ENCODE measurements at places on chromosomes 6 and 20.
A peak's percentile ranks its signal among the peaks of the same experiment; 100 is the strongest.

DNA sequence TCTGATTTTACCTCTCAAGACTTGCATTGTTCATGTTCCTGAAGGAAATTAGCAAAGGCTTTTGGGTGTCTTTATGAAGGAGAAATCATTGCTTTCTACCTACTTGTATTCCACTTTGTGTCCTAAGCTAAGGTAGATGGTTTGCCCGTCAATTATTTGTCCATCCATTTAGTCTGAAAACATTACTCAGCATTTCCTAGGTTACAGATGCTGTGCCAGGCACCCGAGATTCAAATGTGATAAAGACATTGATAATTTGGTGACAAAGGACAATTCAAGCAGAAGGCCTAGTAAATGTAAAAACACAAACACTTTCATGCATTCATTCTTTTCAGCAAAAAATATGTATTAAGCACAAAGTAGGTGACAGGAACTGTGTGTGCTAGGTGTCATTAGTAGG, 251.1 kb downstream of the FARS2 start:
- no peak for DNase-seq

DNA sequence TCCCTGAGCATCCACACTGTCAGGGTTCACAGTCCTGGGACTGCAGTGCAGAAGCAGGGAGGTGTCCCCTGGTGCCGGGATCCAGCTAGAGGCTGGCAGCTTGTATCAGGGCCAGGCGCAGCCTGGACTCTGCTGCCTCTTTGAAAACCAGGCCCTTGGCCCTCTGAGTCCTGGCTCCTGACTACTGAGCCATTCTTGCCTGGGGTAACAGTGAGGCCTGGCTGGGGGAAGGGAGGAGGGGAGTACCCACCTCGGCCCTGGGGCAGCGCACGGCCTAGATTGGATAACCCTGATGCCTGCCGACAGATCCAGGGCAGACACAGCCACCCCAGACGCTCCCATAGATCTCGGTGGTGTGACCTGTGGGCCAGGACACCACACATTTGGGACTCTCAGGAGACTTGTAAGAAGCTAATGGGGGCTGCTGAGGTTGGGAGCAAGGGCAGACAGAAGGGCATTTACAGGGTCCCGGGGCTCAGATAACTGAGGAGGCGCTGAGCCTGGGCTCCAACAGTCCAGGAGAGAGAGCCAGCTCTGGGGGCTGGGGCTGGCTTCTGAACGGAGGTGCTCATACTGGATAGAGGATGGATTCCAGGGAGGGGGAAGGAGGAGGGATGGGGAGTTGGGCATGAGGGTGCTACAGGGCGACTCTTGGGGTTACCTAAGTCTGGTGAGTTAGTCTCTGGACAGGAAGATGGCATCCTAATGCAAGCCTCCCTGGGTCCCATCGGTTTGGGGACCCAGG, 30.5 kb downstream of the SPDEF start:
- no peak for DNase-seq

DNA sequence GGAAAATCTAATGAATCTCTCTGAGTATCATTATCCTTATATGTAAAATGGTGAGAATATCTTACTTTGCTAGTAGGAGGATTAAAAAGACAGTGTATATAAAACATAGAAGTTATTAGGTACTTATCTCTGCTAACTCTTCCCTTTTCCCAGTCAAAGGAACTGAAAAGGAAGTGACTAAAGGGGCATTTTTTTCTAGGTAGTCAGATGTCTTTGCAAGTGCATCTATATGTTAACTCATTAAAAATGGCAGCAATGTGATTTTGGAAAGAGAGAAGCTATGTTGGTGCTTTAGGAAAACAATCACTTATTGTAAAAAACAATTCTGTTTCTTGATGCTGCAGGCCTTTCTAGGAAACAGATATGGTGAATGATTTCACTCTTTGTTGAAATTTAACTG, 180.9 kb downstream of the SAMD5 start:
- no peak for DNase-seq

- no peak for DNase-seq
These were observed 15.0 kb downstream of the CALHM6 start for GRCh38 chr6:116476002-116476678.

DNA sequence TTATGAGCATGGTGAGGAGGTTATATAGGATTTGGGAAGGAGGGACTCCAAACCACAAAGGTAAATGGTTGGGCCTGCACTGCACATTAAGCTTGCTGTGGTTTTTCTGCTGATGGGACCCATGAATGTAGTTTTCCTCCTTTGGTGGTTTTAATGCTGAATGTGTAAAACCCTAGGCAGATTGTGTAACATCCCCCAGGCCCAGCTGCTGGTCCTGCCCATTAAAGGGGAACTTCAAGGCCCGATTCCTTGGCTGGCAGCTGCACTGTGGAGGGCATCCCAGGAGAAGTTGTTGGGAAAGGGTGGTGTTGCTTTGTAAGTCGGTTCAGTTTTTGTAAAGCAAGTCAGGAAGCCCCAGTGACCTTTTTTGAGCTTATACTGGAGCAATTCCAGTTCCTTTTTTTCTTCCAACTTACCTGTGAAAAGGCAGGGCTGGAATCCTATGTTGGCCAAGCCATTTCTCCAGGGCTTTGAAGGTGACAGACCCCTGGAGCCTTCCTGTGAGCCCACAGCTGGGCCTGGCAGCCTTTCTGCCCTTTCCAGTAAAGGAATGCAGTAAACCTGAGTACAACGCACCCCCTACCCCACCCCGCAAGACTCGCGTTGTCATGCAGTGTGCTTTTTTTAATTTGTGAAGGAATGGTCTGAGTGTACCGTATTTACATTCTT, 43.1 kb upstream of the NAA20 start:
- DNase-seq, result no peak

GRCh38 chr6:164200071-164200470, 785.6 kb downstream of the QKI start:
- no peak for DNase-seq

DNA sequence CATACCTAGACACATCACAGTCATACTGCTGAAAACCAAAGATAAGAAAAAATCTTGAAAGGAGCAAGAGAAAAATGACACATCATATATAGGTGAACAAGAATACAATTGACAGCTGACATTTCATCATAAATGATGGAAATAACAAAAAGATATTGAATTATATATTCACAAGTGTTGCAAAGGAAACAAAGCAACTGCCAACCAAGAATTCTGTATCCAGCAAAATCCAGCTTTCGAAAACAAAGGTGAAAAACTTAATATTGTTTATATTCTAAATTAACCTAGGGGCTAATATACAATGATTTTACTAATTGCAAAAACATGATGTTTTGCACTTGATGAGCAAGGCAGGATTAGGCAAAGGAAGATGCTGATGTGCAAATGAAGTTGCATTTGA, 84.3 kb downstream of the MOXD1 start:
- DNase-seq, result no peak

- DNase-seq, result no peak
These were observed 17.4 kb upstream of the GTSF1L start for GRCh38 chr20:43744151-43744611.

GRCh38 chr6:163923658-163924411, 509.3 kb downstream of the QKI start:
- DNase-seq, result no peak

GRCh38 chr6:34819571-34820480, 27.9 kb downstream of the BLTP3A start:
- DNase-seq, result no peak

- DNase-seq, result no peak
These were observed 106.2 kb downstream of the DTD1 start for GRCh38 chr20:18694071-18694470.

DNA sequence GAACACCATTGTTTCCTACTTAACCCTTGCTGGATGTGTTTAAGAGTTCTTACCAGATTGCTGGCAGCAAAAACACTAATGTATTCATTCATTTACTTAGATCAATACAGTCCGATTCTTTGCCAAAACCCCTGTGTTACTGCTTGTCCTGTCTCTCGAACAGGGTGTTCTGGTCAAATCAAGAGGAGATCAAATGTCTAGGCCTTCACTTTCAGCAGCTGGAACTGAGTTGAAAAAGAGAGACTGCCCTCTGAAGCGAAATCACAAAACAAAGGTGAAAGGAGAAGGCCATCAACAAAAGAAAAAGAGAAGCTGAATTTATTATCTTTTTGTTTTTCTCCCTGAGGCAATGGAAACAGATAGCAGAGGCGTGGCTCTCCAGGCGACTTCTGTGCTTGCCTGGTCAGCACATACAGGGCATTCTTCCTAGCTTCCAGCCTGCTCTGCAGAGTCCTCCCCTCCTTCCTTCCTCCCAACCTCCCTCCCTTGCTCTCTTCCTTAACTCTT, 44.1 kb upstream of the GCM1 start:
- DNase-seq, result no peak

DNA sequence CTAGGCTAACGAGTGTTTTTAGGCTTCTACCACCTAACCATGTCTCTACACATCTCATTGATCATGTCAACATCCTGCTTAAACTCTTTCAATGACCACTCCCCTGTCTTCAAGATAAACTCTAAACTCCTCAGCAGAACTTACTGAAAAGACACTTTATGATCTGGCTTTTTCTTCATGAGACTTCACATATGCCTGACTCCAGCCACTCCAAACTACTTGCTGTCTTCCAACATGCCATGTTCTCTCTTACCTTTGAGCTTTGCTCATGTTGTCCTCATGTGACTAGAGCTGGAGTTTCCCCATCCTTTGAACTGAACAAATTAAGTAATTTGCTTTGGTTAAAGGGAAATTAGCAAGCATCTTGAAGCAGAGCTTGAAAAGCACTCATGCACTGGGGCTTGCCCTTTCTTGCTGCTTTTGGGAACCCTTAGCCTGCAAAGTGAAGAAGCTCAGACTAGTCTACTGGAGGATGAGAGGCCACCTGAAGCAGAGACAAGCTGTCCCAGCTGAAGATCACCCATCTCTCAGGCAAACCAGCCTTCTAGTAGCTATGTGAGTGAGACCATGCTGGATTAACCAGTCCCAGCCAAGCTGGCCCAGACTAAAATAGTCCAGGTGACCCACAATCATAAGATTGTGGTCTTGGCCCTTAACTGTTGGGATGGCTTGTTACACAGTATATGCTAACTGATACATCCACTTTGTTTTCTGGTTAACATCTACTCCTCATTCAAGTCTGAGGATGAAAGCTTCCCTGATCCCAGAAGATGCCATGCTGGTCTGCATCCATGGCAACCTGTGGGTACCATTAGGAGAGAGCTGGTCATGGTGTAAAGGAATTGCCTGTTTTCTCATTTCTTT, 235.8 kb downstream of the GMPR start:
- DNase-seq, result peak; percentile 59

DNA sequence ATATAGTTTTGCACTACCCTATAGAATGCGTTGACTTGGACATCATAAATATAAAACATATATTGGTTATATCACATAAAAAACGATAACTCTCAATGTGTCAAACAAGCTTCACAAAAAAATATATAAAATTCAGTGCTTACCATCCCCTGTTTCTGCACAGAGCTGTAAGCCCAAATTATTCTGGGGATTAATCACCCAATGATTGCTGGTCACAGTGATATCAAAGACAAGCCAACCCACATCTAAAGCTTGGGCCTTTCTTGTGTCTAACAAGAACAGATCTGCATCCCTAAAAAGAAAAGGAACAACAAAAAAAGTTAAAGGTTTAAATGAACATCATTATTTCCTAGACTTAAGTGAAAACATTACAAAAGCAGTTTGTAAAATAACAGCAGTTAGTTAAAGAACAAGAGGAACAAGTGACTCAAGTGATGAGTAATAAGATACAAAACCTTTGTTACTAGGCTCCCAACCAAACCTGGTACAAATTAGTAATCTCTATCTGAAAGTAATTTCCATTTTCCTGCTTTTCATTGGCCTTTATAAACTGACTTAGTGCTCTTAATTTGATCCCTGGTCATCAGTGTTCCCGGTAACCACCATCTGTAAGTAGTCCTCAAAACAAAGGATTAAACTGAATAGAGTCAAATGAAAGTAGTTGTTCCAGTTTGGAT, 81.1 kb downstream of the BMP5 start:
- no peak for DNase-seq

DNA sequence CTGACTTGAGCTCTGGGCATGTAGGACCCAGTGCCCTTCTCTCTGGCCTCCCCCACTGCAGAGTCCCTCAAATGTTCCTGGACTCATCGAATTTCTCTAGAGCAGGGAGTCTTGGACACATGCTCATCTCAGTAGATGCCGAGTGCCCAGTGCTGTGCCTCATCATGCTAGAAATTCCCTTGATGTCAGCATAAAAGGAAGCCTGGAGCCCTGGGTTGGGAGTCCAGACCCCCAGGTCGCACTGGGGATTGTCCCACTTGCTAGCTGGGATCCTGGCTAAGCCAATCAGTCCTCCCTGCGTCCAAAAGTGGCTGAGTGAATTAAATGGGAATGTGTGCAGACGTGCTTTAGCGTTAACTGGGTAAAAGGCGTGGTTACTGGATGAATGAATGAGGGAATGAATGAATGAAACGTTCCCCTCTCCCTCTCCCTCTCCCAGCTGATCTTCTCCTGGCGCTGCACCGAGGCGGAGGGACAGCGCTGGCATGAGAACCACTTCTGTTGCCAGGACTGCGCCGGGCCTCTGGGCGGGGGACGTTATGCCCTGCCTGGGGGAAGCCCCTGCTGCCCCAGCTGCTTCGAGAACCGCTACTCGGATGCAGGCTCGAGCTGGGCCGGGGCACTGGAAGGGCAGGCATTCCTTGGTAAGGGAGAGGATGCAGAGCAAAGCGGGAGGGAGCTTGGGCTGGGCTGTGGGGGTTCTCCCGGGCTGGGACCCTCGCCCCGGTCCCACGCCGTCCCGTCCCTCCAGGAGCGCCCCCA, 1.6 kb upstream of the TOMM6 start:
- DNase-seq, result no peak

DNA sequence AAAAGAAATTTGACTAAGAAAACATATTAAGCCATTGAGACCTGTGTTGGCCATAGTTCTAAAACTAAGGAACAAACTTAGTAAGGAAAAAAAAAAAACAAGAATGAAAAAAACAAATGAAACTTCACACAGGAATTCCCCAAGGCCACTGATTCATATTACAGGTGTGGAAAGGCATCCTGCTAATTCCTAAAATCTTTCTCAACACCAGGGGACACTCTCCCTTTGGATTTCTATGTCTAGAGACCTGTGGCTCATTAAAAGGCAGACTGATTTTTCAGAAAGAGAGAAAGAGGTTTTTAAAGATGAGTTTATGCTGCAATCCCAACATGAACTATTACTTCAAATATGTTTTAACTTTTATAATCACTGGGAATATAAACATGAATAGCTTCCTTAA, at the start of gene OR12D1:
Gene OR12D1 (plus strand): TSS at position 341 of the 400 bp plus-strand sequence.
- DNase-seq, result no peak

GRCh38 chr20:1579488-1579887, 22.0 kb upstream of the SIRPD start:
- no peak for DNase-seq

GRCh38 chr20:25360631-25361286, 29.9 kb downstream of the ABHD12 start:
- DNase-seq, result no peak

- no peak for DNase-seq
These were observed 286.1 kb downstream of the SYNE1 start for GRCh38 chr6:152351110-152351509.

Data from CD4-positive, alpha-beta T cell treated with Interleukin-12 subunit alpha and Interleukin-12 subunit beta, for 1 hour (primary cell).